Transverse colon (tissue), 4 donors: ENCODE measurements at places on chromosomes 6 and 20. TPM values are rescaled to one million over a fixed set of nuclear protein-coding genes. Genes with fewer than 3 reads are reported as not detected.

DNA sequence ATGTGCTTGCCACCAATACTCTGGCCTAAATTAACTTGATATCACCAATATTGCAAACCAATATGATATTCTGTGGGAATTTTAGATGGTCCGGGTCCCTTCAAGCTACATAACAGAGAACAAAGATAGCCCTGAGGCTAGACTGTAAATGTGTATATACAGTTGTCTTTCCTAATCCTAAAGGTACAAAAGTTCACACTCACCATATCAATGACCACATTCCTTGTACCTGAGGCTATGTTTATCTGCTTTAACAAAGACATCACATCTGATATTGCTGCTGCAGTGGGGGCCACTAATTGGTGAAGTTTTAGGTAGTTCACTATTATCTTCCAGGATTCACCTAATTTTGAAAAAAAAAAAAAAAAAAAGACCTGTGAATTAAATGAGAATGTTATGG lies 38.6 kb upstream of the VGLL2 start:
- DNase-seq = no peak

- DNase-seq = no peak
These were observed 79.1 kb downstream of the SNAP25 start for GRCh38 chr20:10297684-10298240.

DNA sequence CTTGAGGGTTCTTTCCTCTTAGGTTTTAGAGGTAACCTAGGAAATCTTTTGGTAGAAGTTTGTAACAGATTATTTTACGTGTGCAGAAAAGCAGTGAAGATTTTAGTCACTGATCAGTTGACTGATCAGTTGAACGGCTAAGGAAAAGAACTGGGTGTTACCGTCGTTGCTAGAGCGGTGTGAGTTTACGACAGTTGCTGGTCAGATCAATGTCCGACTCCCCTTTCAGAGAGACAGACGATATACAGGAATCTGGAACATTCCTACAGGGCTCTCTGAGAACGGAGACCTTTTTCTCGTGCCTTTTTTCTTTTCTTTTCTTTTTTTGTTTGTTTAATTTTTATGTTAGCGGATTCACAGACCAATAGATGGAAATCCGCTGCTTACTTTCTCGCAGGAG lies 132.1 kb upstream of the ZNF184 start:
- no peak for DNase-seq

DNA sequence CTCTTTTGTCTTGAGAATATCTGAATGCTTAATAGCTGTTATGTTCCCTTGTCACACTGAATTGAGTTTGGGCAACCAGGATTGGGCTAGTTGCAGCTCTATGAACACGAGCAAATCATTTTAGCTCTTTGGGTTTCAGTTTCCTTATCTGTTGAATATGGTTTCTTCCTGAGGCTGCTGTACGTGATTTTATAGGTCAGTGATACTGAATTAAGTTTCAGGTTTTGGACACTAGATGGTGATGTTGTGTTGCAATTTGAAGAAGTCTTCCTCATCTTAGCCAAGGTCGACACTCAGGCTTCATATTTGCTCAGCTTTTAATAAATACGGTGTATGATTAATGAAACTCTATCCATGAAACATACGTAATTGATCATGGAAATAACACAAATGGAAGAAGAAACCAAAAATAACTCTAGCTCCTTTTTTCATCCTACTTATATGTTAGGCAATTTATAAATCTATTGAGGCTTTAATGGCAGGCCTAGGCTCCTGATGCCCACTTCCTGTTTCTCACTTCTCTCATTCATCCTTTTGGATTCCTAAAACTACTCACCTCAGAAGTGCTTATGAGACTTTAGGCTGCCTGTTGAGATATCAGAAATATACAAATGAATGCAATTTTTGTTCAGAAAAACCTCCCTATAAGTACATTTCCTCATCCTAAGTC lies 354.1 kb upstream of the MAP3K7 start:
- DNase-seq = no peak

- no peak for DNase-seq
These were observed 11.3 kb downstream of the NT5E start for GRCh38 chr6:85460921-85461797.

DNA sequence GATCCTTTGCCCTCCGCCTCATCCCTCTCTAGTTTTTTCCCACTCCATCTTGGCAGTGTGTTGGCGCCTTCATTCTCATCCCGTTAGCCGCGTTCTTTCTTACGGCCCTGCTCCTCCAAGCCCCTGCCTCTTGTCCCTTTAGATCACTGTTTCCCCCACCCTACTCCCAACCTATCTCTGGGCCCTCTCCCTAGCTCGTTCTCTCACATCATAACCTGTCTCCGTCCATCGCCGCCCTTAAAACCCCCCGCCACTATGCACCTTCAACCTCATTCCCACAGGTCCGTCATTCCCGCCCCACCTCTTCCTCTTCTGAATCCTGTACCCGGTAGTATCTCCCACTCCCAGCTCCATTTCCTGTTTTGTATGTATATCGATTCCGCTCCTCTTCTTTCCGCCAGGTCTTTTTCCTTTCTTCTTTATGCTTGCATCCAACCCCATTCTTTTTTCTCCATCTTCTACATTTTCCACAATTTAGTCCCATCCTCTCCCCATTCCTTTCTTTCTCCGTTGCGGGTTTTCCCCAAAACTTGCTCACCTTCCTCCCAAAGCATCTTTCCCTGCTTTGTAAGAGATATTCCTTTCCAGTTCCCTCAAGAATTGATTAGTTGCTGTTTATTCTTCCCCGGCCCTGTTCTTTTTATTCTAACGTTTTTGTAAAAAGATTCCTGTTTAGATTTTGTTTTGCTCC lies 671 bp downstream of the EFHC1 start:
- DNase-seq = peak; percentile 20

DNA sequence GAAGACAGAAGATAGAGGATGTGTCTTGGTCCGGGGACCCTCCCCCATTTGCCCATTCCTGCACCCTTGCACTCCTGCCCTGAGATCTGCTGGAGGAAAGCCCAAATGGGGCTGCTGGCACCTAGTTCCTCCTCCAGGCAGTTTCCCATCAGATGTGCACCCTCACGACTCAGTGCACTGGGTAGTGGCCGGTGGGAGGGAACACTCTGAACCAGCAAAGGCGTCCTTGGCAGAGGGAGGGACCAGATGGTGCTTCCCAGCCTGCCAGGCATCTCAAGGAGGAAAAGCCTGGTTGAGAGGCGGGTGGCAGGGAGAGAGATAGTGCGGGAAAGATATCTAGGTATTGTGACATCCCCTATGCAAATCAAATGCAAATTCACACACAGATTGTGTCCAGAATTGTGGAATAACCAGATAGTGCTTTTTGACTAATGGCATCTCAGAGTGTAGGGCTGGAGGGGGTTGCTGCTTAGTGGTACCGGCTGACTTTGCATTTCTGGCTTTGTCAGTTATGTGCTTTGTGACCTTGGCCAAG lies 19.5 kb downstream of the TMEM151B start:
- no peak for DNase-seq

GRCh38 chr6:169533301-169534038 lies 168.4 kb downstream of the WDR27 start:
- DNase-seq = no peak

DNA sequence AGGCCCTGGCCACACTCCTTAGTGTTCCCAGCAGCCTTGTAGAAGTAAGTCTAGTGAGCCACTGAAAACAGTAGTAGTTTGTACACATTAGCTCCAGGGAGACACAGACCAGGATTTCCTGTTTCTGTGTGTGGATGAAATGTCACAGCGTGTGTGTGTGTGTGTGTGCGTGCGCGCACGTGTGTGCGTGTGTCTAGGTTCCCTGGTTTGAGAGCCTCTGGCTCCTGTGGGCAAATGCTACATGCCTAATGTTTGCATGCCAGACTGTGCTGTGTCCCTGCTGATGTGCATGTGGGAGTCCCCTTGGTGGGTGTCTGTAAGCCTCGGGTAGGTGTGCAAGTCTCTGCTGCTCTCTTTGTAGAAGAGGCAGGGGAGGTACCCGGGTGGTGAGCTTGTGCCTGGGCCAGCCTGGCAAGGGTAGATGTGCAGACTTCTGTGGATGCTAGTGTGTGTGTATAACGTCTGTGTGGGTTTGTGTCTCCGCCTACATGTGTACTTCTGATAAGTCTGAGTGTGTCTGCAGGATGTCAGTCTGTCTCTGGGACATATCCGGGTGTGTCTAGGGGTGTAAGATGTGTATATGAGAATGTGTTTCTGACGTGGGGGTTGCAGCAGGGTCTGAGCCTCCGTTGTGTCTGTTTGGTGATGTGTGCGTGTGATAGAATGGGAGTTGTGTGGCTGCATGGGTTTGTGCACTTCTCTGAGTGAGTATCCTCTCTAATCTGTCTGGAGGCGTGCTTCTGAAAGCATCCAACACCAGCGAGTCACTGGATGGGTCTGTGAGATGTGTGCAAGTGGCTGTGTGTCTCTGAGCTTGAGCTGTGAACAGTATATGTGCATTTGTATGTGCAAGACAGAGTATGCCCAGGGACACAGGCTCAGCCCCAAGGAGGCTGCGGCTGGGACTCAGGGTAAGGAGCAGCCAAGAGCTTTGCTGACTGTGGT lies 19.0 kb upstream of the TLDC2 start:
- no peak for DNase-seq

DNA sequence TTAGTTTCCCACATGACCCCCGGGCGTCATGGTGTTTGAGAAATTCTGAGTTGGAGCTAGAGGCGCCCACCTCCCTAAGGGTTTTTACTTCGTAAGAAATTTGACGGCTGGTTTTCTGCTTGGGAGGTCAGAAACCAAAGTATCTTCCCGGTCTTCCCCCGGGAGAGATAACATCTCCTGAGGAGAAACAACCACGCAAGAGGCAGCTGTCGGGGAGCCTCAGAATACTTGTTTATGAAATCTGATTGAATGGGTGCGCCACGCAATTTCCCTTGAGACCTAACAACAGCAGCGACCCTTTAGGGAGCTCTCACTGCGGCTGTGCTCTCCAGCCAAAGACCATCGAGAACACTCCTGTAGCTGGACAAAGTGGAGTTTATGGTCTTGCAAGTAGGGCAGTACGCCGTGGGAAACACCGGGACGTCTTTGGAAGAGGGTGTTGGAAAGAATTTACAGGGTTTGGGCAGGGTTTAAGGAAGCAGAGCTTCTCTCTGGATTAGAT lies 608 bp upstream of the EIF2S2 start:
- peak; percentile 36 for DNase-seq

GRCh38 chr20:21048841-21049273 lies 57.3 kb downstream of the LINC00237 start:
- peak; percentile 28 for DNase-seq

- DNase-seq = no peak
These were observed 29.8 kb downstream of the PSMB9 start for GRCh38 chr6:32883789-32884188.

DNA sequence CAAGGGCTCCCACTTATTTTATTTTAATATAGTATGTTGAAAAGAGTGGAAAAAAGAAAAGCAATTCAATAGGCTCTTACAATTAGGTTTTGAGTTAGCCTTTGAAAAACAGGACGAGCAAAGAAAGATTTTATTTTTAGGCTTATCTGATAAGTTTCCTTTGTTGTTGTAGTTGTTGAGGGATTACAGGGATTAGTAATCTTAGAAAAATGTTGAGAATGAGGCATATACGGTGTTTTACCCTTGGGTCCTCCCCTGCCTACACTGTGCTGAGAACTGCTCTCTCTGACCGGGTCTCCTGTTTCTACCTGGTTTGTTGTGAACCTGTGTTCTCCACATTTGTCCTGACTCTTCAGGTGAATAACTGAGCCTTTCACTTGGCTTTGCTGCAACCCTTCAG lies 16.7 kb downstream of the TRAPPC3L start:
- no peak for DNase-seq

GRCh38 chr6:46932526-46933319 lies 11.0 kb upstream of the ADGRF5 start:
- no peak for DNase-seq

DNA sequence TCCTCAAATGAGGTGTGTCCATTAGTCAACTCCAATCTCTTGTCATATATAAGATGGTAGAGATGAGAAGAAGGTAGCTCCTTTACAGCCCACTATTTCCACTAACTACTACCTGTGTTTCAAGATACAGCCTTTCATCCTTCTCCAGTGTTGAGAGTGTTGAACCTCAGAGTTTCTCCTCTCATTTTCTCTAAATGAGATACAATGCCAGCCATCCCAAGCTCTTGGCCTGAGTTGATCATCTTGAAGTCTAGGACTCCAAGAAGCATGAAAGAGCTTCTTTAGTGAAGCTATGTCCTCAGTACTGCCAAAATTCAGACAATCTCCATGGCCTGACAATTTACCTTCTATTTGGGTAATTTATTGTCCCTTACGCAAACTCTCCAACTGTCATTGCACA lies 548 bp upstream of the HLA-DRA start:
- no peak for DNase-seq

DNA sequence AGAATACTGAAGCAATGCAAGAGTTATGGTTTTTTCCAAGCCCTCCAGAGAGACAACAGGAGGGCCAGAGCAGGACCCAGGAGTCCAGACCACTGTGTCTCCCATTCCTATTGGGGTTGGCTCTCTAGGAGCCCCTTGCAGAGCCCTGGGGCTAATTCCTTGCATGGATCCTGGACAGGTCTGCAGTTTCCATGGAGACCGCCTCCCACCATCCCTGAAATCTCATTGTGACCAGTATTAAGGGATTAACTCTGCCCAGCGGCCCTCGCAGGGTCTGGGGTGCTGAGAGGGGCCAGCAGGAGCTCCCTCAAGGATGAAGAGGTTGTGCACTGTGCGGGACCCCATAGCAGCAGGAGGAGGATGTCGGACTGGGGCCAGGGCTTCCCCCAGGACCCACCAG lies 34.8 kb downstream of the HNF4A start:
- no peak for DNase-seq

DNA sequence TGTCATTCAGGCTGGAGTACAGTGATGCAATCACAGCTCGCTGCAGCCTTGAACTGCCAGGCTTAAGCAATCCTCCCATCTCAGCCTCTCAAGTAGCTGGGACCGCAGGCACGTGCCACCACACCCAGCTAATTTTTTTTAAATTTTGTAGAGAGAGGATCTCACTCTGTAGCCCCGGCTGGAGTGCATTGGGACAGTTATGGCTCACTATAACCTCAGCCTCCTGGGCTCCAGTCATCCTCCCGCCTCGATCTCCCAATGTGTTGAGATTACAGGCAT lies 86.5 kb downstream of the SERAC1 start:
- no peak for DNase-seq

GRCh38 chr6:19297880-19298279 lies 539.3 kb upstream of the ID4 start:
- no peak for DNase-seq

DNA sequence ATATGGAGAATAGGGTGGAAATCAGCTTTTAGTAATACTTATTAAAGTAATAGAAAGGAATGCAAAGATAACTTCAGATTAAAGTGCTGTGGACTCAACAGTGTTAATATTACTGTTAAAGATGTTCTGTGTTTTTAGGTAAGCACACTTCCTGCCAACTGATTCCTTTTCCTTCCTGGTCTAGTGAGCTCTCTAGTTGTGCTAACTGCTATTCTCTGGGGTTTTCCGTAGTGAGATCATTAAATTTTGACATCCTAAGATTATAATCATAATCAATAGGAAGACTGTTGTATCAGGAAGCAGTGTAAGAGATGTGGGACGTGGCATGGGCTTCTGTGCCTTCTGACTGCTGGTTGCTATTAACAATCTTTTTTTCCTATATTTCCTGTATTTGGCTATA lies 1.2 kb upstream of the TMEM217 start:
- no peak for DNase-seq

- no peak for DNase-seq
These were observed 86.5 kb upstream of the CST7 start for GRCh38 chr20:24862606-24863005.

RIPPLY2 gene
- not detected for total RNA-seq

LINC00237 gene
- not detected for total RNA-seq

SNX9 gene
- 57.2 TPM for total RNA-seq

COL10A1 gene
- total RNA-seq = not detected

SLC22A1 gene
- total RNA-seq = 0.55 TPM

SMOC2 gene
- 14.5 TPM for total RNA-seq

OR2B6 gene
- total RNA-seq = not detected

CHRNA4 gene
- total RNA-seq = 0.20 TPM

HMGCLL1 gene
- 0.55 TPM for total RNA-seq
